ENCODE measurements at places on chromosomes 12 and 14.

GRCh38 chr14:94945615-94946014, 175.7 kb upstream of the GSC start:
- DNase-seq, result no peak

- no peak for DNase-seq
Observed at GRCh38 chr12:57780284-57780897, 2.2 kb upstream of the TSFM start.

DNA sequence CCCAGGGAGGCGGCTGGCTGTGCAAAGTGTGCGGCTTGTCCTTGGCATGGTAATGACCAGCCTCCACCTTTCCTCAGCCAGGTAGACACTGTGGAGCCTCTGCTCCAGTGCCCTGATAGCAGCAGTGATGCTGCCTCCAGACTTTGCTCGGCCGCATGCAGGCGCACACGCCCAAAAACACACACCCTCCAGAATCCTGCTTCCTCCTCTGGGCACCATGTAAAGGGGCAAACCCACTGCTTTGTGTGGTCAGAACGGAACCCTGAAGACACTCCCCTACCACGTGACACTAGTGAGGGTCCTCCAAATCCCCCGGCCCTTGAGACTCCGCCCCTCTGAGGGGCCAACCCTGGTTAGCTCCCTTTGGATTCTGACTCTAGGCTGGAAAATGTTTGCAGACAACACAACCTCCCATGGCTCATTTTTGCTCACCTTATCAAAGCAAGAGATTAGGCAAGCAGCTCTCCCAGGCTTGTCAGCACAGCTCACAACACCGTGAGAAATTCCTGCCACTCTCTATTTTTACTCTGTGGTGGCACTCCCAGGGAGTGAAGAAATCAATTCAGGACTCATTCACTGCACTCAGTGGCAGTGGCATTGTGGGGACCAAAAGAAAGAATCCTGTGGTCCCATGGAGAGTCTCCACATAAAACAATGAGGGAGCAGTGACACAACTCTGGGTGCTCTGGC, 4.5 kb downstream of the KRT77 start:
- DNase-seq, result no peak

- DNase-seq, result no peak
Observed at GRCh38 chr12:105342464-105342863, 12.0 kb downstream of the C12orf75 start.

- no peak for DNase-seq
Observed at GRCh38 chr12:100666588-100666987, 93.1 kb downstream of the GAS2L3 start.

DNA sequence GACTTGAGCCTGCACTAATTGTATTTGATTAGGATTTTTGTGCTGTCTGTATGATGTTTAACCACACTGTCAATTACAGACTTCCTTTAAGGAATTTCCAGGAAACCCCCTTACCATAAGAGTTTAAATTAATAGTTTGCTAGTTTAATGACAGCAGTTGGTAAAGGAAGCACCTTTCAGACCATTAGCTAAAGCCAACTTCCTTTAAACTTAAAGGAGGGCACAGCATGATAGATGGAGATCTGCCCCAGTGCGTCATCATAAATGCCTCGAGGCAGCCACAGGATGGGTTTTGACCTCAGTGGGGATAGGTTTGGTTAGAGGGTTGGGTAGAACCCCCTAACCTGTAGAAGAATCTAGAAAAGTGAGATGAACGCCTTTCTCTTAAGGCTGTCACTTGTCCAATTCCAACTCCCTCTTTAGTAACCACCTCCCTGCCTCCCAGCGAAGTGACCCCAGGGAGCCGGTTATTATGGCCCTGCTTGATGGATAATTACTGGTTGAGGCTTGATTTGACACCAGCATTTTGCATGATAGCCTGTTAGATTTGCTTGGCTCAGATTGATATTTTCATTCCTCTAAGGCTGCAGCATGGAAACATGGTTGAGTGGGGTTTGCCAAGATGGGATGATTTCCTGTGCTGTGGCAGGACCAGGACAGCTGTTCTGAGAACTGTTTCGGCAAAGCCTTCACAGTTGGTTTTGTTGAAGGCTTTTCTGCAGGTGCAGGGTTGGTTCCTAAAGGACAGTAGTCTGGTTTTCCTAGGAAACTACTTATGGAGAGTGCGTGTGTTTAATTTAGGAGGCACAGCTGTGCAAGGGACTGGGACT, 62.7 kb downstream of the CHST11 start:
- no peak for DNase-seq

- DNase-seq, result no peak
Observed at GRCh38 chr12:126219654-126220279, 1154.5 kb downstream of the AACS start.

DNA sequence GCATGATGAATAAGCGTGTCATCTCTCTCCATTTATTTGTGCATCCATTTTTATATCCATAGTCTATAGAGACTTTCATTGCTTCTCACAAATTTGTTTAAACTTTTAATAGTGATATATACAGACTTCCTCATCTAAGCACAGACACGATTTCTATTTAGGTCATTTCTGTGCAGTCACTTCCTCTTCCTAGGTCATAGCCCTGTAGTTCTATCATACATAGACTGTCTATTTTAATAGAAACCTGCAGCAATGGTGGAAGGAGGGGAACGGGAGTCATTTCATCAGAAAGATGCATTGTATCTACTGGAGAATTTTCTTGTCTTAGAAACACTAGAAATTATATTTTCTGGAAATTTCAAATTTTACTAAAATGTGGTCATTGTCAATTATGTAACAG, 133.4 kb upstream of the FGD4 start:
- DNase-seq, result no peak

DNA sequence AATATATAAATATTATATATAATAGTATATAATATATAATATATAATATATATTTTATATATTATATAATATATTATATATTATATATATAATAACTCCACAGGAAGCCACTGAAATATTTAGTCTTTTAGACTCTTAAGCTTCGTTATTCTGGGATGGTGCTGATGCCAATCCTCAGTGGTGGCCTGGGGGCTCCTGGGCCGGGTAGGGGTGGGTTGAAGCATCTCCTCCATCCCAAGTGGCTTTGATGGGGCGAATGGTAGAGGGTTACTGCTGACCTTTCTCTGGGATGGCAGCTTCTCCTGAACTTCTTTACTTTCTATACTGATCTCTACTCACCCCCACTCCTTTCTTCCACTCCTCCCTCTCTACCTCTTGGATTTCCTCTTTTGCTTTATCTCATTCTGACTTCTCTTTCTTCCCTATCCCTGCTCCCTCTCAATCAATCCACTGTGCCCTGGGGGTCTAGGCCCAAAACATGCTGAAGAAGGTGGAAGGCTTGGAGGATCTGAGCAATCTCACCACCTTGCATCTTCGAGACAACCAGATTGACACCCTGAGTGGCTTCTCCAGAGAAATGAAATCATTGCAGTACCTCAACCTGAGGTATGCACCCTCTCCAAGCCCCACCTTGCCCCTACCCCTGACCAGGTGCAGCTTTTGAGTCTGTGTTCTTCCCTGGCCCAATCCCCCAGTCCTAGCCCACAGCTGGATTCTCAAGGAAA, 4.8 kb upstream of the ENO2 start:
- DNase-seq, result no peak

GRCh38 chr12:72268386-72268785, 3.8 kb upstream of the TRHDE start:
- no peak for DNase-seq

DNA sequence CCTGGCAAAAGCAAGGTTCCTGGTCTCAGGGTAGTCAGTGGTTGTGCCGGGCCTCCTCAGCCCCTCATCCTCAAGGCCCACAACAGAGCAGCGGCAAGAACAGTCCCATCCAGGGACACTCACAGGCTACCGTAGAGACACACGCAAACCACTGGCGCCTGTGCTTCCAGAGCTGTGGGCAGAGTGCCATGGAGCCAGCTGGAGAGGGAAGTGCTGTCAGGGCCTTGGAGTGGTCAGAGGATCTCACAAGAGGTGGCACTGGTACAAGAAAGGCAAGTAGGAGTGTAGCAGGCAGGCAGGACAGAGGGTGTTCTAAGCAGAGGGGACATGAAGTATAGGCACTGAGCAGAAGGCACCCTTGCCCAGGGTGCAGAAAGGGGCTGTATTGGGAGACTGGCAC, 34.6 kb downstream of the ANKRD9 start:
- DNase-seq, result no peak

DNA sequence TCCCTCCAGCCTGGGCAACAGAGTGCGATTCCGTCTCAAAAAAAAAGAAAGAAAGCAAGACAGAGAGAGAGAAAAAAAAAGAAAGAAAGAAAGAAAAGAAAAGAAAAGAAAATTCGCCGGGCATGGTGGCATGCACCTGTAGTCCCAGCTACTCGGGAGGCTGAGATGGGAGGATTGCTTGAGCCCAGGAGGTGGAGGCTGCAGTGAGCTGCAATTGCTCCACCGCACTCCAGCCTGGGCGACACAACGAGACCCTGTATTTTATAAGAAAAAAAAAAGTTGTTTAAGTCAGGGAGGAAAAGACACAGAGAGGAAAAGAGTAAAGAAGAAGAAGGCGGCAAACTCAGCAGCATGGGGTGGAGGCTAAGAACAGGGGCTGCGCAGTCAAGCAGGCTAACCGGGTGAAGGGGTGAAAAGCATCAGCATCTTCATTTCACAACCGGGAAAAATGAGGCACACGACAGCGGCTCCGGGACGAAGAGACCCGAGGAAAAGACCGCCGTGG, 557 bp upstream of the FICD start:
- DNase-seq, result no peak

DNA sequence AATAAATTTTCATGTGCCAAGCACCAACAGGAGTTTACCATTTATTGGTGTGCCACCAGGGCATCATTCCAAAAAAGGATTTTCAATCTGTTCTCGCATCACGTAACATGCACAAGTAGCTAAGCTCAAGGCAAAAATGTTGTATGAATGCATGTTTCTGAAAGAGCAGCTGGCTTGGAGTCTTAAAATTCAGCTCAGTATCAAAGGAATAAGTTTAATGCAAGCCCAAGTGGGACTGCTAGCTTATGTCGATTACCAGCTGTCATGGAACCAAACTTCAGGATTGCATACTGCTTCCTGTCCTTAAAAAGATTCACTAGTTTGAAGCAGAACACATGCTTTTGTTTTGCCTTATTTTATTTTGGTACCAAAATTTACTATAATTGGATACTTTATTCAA, 437.0 kb downstream of the FSCB start:
- DNase-seq, result no peak

GRCh38 chr12:49061157-49061650, 610 bp upstream of the KMT2D start:
- DNase-seq, result no peak

All from fibroblast of the conjunctiva (primary cell).